ENCODE measurements at places on chromosomes 11 and 22.

DNA sequence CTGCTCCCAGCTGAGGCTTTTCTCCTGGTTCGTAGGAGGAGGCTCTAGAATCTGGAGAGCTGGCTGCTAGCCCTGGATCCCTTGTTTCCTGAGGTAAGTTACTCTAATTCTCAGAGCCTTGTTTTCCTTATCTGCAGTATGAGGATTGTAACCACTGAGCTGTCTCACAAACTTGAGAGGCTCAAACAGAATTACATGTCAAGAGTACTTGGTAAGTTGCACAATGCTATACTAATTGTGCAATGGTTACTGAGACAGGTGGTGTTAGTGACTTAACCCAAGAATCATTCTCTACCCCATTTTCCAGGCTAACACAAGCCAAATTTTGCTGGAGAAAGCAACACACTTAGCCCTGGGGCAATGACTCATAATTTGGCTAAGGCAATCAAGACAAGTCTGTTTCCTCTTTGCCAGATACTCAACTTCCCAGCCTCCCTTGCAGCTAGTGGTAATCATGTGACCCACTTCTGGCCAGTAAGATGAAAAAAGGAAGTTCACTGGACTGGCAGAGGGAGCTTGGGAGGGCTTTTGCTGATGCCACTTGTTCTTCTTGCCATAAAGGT lies 348.0 kb downstream of the TENM4 start:
- peak; percentile 93 for DNase-seq

DNA sequence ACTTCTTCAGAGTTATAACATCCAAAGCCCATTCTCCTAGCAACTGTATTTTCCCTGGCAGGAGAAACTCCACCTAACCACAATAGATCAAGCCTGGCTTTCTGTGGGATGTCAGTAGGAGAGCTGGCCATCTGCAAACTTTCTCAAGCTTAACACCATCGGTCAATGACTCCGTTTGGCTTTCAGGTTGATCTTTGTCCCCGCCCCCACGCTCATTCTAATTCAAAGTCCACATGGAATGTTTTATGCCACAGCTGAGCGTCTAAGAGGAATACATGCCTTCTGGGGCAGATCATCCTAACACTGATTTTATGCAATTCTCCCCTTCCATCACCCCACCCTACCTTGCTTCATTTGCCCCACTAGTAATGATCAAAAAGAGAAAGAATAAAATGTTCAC lies 4.8 kb downstream of the GVQW3 start:
- DNase-seq: no peak

- DNase-seq: no peak
Observed at GRCh38 chr11:62030071-62030684, 62.7 kb upstream of the FTH1 start.

DNA sequence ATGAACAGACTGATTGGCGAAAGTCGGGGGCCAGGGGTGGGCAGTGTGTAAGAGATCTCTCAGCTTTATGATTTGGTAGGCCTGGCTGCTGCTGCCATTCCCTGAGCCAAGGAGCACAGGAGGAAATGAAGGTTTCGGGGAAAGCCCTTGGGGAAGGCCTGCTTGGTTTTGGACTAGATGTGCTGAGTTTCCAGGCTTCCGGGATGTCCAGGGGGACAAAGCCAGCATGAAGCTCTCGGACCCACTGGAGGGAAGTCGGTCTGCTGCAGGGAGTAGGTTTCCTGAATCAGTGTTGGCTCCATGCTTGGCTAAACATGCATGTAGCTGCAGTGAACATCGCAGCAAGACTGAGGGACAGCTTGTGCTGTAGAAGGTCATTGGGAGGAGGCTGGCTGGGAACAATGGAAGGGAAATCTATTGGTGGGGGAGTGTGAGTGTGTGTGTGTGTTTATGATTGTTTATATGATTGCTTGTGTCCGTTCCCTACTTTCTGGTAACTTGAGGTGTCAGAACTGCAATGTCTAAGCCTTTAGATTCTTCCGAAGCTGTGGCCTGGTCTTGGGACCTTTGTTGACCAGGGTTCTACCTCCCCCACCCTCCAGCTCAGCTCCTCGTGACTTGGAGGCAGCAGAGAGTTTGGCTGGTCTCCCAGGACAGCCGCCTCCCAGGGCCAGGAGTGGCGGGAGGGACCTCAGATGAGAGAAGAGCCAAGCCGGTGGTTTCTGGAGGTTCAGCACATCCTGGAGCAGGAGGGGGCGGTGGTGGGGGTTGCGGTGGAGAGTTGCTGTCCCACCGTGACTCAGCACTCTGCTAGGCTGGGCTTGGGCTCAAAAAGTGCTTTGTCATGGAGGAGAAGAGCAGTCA lies 4.0 kb upstream of the FTH1 start:
- peak; percentile 100 for DNase-seq

GRCh38 chr11:2221024-2221423 lies 49.4 kb downstream of the ASCL2 start:
- no peak for DNase-seq

- no peak for DNase-seq
Observed at GRCh38 chr11:82326853-82327252, 406.8 kb downstream of the FAM181B start.

DNA sequence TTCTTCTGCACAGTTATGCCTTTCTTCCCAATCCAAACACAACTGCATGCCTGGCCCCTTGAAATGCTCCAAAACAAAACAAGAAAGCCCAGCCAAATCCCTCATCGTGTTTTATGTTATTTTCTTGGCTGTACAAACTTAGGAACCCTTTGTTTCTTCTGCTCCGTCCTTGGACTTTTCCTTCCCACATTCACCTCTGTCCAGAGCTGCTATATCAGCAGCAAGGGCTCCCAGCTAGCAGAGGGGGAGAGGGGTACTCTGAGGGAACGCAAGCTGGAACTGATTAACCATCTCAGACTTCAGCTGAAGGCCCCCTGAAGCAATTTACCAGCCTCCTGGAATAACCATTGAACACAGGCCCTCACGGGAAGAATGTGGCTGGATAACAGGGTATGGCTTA lies 214.7 kb downstream of the TENM4 start:
- no peak for DNase-seq

DNA sequence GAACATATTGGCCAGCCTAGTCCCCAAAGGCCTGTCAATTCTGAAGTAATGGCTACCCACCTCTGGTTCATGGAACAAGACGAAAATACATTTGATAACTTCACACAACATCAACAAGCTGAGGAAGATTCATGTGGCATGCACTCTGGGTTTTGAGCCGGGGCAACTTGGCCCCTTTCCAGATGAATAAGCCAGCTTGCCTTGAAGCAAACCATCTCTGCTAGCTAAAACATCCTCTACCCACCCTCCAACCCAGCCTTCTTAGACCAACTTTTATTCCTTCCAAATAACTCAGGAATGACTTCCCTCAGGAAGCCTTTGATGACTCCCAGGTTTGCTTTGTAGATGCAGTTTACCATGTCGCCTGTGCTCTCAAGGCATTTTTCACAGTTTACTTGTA lies 94.4 kb downstream of the SLC1A2 start:
- DNase-seq: peak; percentile 71

GRCh38 chr11:118895093-118896039 lies 11.7 kb downstream of the CXCR5 start:
- no peak for DNase-seq

DNA sequence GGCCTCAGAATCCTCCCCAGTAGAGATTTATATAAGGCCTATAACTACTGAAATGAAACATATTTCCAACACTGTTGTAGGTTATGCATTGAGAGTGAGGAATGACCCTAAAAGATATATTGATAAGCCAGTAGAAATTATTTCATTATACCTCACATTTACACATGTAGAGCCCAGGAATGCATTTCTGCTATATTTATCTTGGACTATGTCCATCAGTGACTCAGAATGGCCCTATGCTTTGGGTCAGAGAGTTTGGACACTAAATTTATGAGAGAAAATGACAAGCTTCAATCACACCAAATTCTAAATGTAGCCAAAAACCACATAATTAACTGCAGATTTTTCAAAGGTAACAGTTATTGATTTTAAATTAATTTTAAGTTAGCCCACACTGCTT lies 761.9 kb downstream of the DLG2 start:
- no peak for DNase-seq

DNA sequence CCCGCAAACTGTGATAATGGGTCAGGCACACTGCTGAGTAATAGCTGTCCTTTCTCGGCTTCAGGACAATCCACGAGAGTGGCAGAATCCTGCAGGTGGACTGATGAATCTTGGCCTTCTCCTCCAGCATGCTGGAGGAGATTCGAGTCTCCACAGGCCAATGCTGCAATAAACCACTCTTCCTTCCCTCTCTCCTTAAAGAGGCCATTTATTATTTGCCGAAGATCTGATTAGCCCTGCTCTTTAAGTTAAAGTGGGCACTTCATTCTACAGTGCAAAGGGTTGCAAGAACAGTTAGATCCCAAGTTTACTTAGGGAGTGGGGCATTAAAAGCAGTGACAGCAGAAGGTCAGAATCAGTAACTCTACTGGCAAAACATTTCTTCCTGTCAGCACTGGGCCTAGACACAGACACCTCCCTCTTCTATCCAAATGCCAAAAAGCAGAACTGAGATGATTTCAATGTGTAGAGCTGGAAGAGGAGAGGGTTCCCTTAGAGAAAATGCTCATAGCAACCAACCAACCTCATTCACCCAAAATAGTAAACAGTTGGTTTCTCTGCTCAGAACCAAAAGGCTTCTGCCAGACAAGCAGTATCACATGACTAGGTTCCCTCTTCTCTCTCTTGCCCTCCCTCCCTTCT lies 121.7 kb downstream of the SGSM3 start:
- no peak for DNase-seq

DNA sequence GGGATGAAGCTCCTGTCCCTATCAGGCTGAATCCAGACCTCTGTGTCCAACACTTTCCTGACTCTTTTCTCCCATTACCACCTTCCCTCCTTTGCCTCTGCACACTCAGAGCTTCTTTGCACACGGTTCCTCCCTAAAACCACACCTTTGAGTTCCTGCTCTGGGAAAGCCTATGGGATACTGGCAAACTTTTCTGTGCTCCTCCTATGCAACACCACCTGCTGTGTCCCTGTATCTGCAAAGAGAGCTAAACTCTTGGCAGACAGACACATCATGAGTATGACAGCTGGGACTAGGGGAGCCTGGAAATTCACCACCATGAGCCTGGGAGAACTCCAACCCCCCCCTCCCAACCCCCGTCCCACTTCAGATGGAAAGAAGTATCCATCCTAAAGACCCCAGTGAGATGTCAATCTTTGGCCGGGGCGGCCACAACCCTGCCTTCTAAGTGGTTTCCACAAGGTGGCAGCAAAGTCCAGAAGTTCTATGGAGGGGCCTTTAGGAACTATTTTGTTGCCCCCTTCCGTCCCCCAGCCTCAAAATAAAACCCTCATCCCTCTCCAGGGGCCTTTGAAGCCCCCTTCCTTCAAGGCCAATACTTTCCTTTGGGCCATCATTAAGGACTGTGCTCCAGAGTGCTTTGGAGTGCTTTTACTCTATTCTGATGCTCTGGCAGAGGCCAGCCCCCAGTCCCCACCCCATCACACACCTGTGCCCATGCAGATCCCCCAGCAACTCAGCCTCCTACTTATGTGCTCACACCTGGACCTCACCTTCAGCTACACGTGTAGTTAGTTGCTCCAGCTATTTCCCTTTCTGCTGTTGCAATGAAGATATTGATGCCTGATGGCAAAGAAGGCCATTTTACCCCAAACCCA lies 19.4 kb downstream of the HTR3A start:
- DNase-seq: peak; percentile 3

GRCh38 chr11:57751676-57752253 lies at the start of gene BTBD18:
Gene BTBD18, minus strand, starts transcription at chr11:57751819. Its CDS starts 631 bp downstream, at chr11:57751188.
- DNase-seq: peak; percentile 56

DNA sequence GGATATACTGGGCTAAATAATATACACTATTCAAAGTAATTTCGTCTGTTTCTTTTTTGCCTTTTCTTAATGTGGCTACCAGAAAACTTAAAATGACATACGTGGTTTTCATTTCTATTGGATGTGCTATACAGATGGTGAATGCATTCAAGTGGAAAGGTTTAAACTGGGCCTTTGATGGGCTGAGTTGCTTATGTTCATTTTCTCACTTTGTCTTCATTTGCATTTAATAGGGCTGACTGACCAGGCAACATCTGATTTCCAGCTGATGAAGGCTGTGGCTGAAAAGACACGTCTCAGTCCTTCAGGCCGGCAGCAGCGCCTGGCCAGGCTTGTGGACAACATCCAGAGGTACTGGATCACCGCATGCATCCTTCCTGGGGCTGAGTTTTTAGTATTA lies 27.9 kb downstream of the PIWIL4 start:
- DNase-seq: no peak

Data from fibroblast of skin of scalp (primary cell).